Activated CD4-positive, alpha-beta T cell treated with anti-CD3 and anti-CD28 coated beads, Interleukin-2, amount 10 ng/mL, durations not matched to agents 7 days and 5 days (primary cell): ENCODE measurements at places on chromosomes 16 and 17. TPM values are rescaled to one million over a fixed set of nuclear protein-coding genes. Genes with fewer than 3 reads are reported as not detected.

Gene TEKT1
- total RNA-seq = not detected

Gene EEF2K
- 23.8 TPM for total RNA-seq

Gene CCL2
- not detected for total RNA-seq

Gene C1QL1
- 0.77 TPM for total RNA-seq

Gene AOC2
- 1.9 TPM for total RNA-seq

Gene CA10
- total RNA-seq = not detected

Gene CTDNEP1
- 168 TPM for total RNA-seq

DNA sequence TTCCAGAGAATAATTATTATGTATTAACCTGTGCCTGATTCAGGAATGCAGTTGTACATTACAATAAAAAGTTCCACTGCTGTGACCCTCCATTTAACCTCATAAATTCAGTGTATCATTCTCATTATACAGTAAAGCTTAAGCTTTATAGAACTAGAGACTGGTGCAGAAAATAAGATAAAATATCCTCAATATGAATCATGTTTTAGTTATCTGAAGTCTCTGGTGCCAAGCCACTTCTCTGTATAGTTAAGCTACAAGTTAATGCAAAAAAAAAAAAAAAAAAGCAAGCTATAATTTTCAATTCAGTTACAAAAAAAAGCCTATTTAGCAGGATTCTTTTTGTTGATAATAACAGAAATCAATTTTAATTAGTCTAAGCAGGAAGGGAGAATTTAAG lies 22.4 kb upstream of the SMIM36 start:
- no peak for DNase-seq

GRCh38 chr17:305090-305976 lies 47.3 kb downstream of the RPH3AL start:
- no peak for DNase-seq

DNA sequence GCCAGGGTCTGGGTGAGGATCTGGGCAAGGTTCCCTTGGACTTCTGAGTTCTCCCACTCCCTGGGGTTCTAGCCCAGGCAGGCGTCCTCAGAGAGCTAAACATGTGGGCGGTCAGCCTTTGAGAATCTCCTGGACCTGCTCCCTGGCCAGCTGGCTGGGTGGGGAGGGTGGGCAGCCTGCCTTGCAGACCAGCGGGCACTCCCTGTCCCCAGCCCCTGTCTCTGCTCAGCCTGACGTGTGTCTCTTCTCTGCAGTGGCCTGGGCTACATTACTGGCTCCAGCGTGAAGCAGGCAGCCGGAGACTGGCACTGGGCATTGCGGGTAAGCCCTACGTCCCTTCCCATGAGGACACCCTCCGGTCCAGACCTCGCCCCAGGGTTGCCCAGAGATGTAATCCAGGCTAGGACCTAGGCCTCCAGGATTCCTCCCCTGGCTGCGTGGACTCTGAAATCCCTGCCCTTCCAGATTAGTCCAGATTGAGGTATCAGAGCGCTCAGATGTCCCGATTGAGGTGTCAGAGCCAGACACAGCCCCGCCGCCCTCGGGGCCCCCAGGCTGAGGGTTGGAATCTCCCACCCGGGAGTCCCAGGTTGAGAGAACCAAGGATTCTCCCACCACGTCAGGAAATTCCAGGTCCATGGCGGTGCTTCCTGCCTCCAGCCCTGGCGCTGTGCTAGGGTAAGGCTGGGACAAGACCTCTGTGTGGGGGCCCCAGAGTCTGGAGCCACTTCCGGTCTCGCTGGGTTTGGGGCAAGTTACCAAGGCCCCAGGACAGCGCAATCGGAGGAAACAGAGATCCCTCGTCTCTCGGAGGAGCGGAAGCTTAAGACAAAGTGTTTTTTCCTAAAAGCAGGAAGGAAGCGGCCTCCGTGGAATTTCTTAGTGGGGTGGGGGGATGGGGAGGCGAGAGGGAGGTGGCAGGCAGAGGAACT lies 24.1 kb downstream of the MYBBP1A start:
- DNase-seq = no peak

DNA sequence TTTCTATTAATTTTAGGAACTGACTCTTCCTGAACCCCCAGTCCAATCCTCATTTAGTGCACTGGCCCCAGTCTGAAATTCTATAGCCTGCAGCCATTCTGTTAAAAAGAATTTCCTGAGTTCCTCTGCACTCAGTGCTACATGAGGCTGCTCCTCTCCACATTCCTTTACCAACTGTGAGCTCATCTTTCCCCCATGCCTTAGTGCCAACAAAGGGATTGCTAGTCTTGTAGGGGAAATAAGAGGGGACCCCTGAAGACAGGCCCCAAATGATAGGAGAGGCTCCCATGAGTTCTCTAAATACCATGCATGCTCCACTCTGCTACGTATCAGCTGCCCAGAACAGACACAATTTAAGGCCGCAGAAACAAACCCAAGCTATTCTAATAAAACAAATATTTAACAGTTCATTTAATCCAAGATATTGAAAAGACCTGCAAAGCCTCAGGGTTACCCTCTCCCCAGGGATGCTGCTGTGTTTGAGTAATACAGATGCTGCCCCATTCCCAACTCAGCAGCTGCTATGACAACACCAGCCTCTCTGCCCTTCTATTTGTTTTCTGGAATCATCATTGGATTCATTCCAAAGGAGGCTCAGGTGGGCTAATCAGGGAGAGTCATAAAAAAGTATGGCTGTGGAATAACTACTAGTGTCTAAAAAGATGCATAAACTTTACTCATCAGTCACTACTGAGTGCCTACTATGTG lies 228.5 kb downstream of the TOX3 start:
- DNase-seq = no peak

DNA sequence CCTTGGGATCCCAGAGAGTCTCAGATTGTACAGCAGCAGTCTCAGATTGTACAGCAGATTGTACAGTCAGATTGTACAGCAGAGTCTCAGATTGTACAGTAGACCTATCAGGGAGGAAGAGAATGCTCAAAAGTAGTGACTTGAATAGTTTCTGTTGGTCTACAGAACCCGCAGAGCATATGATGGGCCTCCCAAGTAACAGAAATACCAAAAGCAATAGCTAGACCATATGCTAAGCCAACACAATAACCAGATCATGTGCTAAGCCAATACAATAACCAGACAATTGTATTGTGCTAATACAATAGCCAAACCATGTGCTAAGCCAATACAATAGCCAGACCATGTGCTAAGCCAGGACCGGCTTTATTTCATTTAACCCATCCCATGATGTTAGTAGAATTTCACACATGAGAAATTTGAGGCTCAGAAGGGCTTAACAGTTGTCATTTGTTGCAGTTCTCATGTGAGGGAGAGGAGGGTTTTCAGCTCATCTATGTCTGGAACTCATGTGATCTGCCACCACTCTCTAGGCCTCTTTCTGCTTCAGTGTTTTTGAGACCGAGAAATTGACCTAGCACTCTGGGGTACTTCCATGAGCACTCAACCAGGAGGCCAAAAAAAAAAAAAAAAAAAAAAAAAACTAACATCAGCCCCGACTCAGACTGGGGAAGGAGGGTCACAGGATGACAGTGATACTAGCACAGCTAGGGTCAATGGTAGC lies 144.0 kb downstream of the SOX9 start:
- no peak for DNase-seq

DNA sequence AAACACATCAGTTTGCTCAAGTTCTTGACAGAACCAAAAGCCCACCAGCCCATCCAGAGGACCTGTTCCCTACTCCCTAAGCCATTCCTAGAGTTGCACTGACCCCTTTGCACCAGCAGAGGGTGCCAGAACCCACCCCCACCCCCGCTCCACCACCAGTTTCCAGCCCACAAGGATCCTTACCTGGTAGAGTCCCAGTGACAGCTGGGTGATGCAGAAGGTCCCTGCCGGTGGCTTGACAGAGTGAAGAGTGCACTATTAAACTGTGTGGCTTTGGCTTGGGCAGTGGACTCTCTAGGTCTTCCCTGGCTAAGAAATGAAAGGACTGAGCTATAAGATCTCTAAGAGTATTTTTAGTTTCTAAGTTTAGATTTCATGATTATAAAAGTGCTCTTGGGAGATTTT lies 73.3 kb upstream of the MTMR4 start:
- peak; percentile 57 for DNase-seq

- no peak for DNase-seq
These were observed 13.7 kb downstream of the MMD start for GRCh38 chr17:55407641-55408566.

GRCh38 chr17:50122945-50123344 lies 7.0 kb downstream of the SAMD14 start:
- DNase-seq = no peak

GRCh38 chr16:74455619-74456289 lies 34.5 kb upstream of the CLEC18B start:
- no peak for DNase-seq

DNA sequence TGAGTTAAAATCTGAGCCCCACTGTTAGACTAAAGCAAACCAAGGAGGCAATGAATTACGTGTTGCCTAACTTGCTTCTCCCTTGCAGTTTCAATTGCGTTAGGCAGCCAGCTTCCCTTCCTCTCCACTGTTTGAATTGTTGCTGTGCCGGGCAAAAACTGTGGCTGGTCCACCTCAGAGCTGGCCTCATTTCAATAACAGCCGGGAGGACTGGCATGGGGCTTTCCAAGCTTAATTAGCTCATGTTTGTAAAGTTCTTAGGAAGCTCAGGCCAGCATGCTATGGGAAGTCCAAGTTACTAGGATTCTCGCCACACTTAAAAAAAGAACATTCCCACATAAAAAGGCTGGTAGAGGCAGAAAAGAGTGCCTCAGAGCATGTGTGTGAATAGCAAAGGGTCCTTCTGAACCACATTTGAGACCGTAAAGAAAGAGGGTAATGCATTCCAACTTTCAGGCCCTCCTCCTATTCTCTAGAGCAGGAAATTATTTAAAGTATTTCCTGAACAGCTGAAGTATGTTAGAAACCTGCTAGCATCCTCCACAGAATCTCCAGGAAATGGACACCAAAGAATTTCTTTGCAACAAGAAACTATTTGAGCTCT lies 79.0 kb upstream of the SMURF2 start:
- no peak for DNase-seq

GRCh38 chr17:64166876-64167275 lies 36.9 kb upstream of the ERN1 start:
- no peak for DNase-seq

DNA sequence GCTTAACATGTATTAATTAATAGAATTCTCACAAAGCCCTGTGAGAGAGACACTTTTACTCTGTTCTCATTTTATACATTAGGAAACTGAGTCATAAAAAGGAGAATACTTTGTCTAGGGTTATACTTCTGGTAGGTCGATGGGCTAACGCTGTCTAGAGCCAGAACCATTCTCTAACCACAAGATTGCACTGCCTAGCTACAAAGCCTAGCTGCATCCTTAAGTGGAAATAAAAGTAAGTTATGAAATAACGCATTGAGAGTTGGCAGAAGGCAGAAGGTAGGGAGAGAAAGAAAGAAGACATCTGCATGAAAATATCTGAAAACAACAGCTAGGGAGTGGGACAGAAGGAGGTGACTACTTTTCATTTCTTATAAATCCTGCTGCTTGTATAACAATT lies 33.2 kb downstream of the IRX6 start:
- DNase-seq = no peak

- DNase-seq = no peak
These were observed 3.5 kb downstream of the ACBD4 start for GRCh38 chr17:45138911-45139532.
